ENCODE measurements at places on chromosomes 5 and 9.
A peak's percentile ranks its signal among the peaks of the same experiment; 100 is the strongest.

- no peak for DNase-seq
Observed at GRCh38 chr9:84514421-84514820, 155.1 kb upstream of the NTRK2 start.

DNA sequence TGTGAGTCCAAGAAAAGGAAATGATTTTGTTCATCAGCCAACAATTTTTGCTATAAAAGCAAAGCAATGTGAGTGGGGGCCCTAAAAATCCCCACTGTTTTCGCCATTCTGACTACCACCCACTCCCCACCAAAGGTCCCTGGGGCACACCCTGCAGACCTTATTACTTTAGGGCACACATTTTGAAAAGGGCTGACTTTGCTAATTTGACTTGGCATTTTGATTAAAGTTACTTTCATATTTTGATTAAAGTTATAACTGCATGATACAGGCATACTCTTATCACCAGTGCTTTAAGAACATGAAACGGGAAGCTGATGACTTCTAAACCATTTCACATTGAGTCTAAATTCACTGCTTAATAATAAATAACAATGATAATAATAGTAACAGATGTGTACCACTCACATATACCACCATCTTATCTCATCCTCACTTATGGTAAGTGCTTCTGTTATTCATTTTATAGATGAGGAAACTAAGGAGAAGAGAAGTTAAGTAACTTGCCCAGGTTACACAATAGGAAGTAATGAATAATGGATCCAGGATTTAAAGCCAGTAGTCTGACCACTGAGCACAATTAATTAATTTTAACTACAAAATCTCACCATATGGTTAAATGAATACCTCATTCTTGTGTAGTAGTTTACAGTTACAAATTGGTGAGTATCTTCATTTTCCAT lies 25.4 kb upstream of the NR3C1 start:
- DNase-seq, result no peak

GRCh38 chr5:172496671-172497371 lies 42.5 kb upstream of the SH3PXD2B start:
- DNase-seq, result no peak

DNA sequence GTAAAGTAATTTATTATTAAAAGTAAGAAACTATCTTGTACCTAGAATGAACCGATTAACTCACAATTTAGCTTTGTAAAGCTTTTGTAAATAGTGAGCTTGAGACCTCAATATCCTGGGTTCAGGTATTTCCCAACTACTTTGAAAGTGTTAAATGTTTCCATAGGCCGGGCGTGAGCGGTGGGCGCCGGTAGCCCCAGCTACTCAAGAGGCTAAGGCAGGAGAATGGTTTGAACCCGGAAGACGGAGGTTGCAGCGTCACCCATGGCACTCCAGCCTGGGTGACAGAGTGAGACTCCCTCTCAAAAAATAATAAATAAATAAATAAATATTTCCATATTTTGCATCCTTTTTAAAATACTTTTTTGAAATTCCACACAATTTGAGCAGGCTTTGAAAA lies 1.5 kb upstream of the ANKH start:
- no peak for DNase-seq

DNA sequence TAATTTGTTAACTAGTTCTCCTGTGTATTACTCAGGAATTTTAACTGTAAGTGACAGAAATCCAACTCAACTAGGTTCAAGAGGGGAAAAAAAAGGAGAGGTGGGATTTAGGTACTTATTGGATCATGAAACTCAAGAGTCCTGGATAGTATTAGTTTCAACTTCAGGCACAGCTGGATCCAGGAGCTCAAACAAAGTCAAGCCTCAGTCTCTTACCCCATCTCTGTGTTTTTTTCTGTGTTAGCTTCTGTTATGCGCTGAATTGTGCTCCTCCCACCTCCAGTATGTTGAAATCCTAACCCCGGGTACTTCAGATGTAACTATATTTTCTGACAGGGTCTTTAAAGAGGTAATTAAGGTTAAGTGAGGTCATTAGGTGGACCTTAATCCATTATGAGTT lies 53.5 kb downstream of the SMIM23 start:
- no peak for DNase-seq

- DNase-seq, result no peak
Observed at GRCh38 chr9:78552802-78553201, 255.9 kb downstream of the PSAT1 start.

DNA sequence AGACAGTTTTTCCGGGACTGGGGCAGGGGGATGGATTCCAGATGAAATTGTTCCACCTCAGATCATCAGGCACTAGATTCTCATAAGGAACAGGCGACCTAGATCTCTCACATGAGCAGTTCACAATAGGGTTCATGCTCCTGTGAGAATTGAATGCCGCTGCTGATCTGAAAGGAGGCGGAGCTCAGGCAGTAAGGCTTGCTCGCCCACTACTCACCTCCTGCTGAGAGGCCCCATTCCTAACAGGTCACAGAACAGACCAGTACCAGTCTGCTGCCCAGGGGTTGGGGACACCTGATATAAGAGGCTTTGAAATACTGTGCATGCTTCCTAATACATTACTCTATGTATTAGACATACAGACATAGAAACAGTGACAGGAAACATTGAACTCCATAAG lies 41.1 kb downstream of the PTPRD start:
- no peak for DNase-seq

- no peak for DNase-seq
Observed at GRCh38 chr9:113536483-113537228, 73.1 kb downstream of the RGS3 start.

GRCh38 chr9:126377536-126377935 lies 50.9 kb downstream of the MVB12B start:
- no peak for DNase-seq

- peak; percentile 71 for DNase-seq
Observed at GRCh38 chr9:130010151-130010988, 32.6 kb downstream of the FNBP1 start.
